Activated CD8-positive, alpha-beta memory T cell treated with anti-CD3 and anti-CD28 coated beads for 24 hours (primary cell): ENCODE measurements at places on chromosomes 5 and 9.

GRCh38 chr5:177093082-177093712 lies 6.5 kb downstream of the FGFR4 start:
- DNase-seq, result no peak

GRCh38 chr5:80068775-80069174 lies 33.6 kb downstream of the THBS4 start:
- DNase-seq, result no peak

- no peak for DNase-seq
Observed at GRCh38 chr5:143275512-143276363, 127.7 kb downstream of the NR3C1 start.

DNA sequence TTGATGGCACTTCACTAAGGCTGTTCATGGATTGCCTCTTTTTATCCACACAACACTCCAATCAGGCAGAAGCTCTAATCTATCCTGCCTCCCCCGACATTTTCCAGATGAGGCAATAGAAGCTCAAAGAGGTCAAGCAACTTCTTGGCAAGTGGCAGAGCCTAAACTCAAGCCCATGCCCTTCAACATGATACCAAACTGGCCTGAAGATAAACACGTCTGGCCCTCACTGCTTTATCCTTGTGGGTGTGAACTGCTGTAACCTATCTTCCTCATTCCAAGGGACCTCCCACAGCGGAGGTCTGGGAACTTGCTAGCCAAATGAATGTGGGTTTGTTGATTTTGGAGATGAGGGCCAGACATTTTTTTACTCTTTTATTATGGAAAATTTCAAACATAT lies 9.5 kb downstream of the SLC35A4 start:
- DNase-seq, result no peak

DNA sequence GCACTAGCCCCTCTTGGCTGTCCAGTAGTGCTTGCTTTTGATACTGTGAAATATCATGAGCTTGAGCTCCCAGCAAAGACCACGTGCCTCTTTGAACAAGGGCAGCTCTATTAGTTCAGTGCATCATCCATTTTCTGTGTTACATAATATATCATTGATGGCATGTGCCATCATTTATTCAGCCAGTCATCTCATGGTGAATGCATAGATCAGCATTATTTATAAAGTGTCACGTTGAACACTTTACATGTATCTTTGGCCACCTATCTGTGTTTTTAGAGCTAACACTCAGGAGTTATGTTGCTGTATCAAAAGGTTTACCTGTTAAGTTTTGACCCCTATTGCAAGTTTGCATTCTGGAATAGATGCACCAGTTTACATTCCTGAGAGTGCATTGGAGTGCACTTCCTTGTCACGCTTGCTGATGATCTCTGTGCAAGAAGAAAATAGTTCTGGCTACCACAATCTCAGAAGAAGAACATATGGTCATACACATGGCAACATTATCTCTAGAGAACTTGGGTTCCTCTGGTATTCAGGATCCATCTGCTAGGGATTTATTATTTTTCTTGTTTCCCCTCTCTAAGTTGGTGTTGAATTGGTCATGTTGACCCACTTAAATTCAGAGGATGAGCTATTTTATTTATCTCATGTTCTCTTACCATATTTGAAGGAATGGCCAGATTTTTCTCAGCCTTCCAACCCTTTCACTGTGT lies 120.9 kb downstream of the SH3GL2 start:
- no peak for DNase-seq

DNA sequence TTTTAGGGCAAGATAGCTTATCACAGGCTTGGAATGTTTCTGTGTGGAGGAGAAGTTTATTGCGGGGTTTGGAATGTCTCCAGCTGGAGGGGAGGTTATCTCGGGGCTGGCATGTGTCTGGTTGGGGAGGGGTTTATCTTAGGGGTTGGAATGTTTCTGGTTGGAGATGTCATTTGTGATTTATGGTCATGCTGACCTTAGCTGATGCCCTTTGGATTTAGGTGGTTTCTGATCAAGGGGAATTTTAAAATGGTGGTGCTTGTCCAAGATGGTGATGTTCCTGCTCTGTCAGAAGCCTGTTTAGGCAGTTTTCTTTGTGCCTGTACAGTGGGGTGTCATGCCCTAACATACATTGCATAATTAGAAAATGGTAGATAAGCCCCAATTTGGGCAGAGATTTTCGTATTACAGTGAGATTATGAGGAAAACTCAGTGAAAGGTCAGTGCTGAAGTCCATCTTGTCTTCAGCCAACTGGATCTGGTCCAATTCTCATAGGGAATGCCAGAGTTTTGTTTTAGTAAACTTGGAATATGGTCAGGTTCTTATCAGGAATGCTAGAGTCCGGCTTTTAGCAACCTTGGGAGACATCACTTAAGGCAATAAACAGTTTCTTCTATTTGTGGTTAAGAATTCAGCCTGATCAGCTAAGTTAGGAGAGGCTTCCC lies 14.3 kb downstream of the CDK20 start:
- no peak for DNase-seq
